NCI-H1436 treated with DMSO at 0.1 percent for 48 hours (cell line): ENCODE measurements at places on chromosomes 3 and 15.

- no peak for DNase-seq
Measured at GRCh38 chr3:99755831-99756230, 61.8 kb upstream of the CMSS1 start.

DNA sequence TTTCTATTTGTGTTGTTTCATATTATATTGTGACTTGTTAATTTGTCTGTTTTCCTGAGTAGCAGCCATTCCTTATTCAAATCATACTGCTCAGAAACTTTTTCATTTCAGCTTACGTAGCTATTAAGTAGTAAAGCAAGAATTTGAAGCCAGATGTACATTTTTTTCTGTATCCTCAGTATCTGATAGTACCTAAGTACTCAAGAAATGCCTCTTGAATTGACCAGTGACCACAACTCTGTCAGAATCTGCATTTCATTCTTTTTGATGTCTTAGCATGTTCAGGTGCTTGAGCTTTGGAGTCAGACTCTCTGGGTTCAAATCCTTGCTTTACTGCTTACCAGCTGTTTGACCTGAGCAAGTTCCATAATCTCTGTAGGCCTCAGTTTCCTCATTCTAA, 30.6 kb downstream of the ZFAND6 start:
- DNase-seq = no peak

DNA sequence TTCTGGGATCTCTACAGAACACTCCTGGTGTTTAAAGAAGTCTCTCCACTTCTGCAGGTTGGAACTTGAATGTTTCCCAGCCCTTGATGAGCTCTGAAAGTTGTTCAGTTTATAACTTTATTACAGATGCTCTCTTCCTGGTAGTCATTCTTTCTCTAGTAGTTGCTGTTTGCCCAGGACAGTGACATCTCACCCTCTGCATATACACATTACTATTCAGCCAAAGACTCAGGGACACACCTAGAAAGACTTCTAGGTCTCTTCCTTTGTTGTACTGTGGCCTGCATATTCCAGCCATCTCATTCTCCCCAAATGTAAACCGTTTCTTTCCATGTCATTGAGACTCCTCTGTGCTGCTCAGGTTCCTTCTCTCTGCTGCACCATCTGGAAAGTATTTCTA, 76.7 kb downstream of the MITF start:
- DNase-seq = no peak

GRCh38 chr15:50358845-50359244, 3.8 kb upstream of the GABPB1 start:
- no peak for DNase-seq

- DNase-seq = no peak
Measured at GRCh38 chr3:97967966-97968365, 4.3 kb downstream of the RIOX2 start.

GRCh38 chr3:167120828-167121227, 259.3 kb downstream of the ZBBX start:
- DNase-seq = no peak

GRCh38 chr3:128364291-128364690, 102.4 kb downstream of the DNAJB8 start:
- DNase-seq = no peak
